ENCODE measurements at places on chromosomes 2 and 18.

- DNase-seq = no peak
Observed at GRCh38 chr18:58320907-58321561, 277.0 kb downstream of the NEDD4L start.

DNA sequence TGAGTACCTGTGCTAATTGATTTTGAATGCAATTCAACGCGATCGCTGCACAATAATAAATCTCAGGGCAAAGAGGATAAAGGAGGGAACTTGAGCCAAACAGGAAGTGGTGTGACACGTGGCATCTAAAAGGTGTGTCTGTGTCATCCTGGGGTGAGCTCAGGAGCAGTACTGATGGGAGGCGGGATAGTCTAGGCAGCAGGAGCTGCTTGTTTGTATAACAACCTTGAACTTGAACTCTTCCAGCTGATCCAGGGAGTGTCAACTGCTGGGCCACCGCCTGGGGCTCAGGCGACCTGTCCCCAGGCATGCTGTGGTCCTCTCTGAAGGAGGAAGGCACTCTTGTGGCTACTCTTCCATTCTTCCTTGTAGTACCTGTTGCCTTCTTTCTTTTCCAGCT, 61.2 kb downstream of the BOD1L2 start:
- DNase-seq = no peak

- DNase-seq = no peak
Observed at GRCh38 chr2:11480406-11480805, 14.4 kb upstream of the E2F6 start.

DNA sequence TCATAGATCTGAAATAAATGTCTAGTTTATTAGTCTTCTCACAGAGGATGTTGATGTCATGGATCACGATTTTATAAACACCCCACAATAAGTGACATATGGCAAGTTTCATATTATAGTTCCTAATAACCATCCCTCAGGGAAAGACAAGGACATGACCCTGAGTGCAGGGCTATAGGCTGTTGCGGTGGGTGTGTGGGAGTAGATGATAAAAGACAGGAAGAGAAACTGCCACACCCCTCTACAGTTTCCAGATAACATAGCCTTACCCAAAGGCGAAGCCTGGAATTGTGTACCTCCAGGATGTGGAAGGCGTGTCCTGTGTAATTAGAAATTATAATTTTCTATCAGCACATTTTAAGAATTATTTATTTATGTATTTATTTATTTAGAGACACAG, 2.4 kb upstream of the NEDD4L start:
- DNase-seq = no peak

DNA sequence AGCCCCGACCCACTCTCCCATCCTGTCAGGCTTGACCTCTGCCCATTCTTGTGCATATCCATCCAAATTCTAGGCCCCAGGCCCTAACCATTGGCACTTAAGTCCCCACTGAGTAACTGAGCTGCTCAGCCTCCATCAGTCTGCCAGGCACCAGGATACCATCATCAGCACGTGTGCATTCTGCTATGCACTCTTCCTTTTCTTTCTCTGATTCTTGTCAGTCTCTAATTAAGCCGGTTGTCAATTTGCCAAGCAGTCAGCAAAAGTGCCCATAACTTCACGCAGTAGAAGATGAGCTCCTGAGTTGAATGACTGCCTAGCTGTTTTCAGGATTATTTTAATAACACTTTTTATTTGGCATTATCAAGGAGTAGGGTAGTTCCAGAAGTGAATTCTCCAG, 107.2 kb downstream of the FEZ2 start:
- no peak for DNase-seq

GRCh38 chr2:171630089-171630770, 57.0 kb upstream of the DYNC1I2 start:
- no peak for DNase-seq

GRCh38 chr2:60541056-60541651, 12.3 kb downstream of the BCL11A start:
- no peak for DNase-seq

- no peak for DNase-seq
Observed at GRCh38 chr2:239726631-239727181, 298.4 kb downstream of the NDUFA10 start.

GRCh38 chr2:36170805-36171204, 184.8 kb upstream of the CRIM1 start:
- no peak for DNase-seq

GRCh38 chr18:44851856-44852621, 171.4 kb downstream of the SETBP1 start:
- no peak for DNase-seq

DNA sequence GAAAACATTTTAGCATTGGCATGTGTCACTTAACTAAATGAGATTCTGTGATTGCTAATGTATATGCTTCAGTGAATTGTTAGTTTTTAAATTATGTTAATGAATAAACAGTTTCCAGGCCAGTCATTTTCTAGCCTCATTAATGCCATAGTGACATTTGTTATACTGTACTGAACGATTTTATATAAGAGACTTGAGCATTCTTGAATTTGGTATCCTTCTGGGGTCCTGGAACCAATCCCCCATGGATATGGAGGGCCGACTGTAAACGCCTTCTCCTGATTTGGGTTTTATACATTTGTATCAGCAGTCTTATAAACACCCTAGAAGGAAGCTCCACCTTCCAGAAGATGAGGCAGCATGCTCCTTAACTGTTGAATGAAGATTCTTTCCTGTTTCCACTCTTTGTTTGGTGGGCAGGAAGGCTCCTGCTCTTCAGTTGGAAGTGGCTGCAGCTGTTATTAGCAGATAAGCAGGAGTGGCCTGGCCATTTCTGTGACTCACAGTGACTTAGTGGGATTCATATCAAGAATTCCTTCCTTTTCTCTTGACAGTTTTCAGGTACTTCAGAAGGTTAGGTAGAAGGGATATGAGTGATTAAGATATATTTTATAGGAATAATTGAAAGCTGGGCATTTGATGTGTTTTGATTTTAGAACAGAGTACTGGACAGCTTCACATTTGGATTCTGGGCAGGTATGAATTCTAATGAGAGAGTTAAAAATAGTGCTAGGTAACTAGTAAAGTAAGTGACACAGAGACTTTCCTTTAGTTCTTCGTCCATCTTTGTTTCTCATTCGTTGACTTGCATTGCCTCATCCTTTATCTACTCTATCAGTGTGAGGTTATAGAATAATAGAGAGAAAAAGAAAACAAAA, 124.9 kb downstream of the PLCL1 start:
- no peak for DNase-seq

DNA sequence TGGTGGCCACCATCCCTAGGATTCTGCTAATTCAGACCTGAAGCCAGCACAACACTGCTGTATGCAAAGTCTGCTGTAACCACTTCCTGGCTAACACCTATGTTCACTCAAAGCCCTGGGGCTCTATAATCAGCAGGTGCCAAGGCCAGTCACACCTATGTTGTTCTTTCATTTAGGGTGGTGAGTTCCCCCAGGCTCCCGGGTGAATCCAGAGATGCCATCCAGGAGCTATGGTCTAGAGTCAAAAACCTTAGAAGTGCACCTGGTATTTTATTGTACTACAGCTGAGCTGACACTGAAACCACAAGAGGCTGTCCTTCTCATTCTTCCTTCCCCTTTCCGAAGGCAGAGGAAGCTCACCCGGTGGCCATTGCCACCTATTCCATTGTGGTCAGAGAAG, 46.2 kb upstream of the CCDC141 start:
- DNase-seq = no peak

DNA sequence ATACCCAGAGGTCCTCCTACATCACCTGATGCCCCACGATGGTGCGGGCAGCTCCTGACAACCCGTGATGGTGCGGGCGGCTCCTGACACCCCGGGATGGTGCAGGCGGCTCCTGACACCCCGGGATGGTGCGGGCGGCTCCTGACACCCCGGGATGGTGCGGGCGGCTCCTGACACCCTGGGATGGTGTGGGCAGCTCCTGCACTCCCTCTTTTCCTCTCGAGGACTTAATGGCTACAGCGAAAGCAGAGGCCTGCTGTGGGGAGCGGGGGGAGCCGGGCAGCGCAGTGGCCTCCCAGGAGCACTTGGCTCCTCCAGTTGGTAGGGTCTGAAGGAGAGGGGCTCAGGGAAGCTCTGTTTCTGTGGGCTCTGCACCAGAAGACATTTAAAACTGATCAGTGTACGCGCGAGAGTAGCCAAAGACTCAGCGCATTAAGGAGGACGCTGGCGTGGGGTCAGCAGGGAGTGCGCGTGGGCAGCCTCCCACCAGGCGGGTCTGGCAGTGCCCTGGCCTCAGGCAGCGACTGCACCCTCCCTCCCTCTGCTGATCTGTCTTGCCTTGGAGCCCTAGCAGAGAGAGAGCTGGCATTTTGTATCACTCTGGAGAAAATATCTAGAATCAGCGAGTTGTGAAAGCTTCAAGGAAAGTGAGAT, 464.5 kb upstream of the MYT1L start:
- DNase-seq = no peak

GRCh38 chr2:171673905-171674304, 13.4 kb upstream of the DYNC1I2 start:
- DNase-seq = no peak

DNA sequence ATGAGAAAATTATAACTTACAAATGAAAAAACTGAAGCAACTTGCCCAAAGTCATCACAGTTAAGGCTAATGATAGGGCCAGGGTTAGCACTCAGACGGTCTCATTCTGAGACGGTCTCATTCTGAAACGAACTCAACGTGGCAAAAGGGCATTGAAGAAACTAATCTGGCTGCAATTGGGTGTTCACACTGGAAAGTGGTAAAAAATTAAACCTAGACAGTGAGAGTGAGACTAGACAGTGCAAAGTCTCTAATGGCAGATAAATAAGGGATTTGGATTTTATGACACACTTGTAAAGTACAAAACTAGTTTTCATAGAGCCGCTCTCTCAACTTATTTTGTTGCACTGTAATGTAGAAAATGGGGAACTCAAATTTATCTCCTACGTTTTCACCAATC, 9.2 kb downstream of the LRPPRC start:
- no peak for DNase-seq

- no peak for DNase-seq
Observed at GRCh38 chr2:42256505-42256904, 87.4 kb downstream of the EML4 start.
